Stimulated activated CD4-positive, alpha-beta T cell treated with anti-CD3 and anti-CD28 coated beads, Interleukin-1b, Interleukin-23, amount 100 ng/mL, for 4 hours (primary cell): ENCODE measurements at places on chromosomes 11 and 22.

DNA sequence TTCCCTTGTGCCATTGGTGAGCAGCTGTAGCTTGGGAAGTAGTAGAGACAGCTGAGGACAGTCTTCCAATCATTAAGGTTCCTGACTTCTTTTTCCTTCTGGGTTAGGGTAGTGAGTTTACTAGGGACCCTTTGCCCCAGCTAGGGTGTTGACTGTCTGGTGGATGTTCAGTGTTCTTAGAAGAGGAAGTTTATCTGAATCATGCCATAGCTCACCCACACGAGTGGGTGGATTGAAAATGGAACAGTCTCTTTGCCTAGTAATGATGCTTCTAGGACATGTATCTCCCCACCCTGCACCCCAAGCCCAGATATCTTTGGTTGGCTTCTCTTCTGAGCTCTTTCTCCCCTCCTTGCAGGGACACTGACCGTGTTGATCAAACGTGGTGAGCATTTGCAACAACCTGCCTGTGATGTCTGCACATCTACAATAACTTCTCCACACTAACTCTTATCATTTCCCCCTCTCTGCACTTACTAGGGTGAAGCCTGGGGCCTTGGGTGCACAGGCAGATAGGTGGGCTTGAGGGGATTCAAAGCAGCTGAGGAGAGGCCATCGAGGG is 57.1 kb upstream of the HORMAD2 start:
- no peak for DNase-seq

DNA sequence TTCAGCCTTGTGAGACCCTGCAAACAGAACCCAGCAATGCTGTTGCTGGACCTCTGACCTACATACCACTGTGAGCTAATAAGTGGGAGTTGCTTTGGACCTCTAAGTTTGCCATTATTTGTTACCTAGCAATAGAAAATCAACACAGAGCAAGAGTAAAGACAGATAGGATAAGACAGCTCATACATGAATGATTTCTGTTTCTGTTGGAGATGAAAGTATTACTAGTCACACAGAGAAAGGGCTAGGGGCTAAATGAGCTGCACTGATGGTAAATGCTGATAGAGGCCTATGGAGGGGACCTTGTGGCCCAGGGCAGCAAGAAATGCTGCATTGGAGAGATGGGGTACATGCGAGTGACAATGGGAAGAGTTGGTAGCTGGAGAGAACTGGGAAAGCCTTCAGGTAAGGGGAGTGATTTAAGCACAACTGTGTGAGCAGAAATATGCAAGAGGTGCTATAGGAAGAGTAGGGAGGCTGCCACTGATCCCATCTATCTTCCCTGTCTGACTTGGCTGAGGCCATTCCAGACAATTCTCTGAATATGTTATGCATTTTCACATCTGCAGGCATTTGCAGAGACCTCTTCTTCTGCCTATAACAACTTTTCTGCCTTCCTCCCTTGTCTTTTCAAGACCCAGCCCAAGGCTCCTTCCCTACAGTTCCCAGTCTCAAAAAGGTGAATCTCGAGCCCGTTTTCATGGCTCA is 46.1 kb upstream of the SYN3 start:
- no peak for DNase-seq

- no peak for DNase-seq
Observed at GRCh38 chr11:15699978-15700377, 585.3 kb downstream of the INSC start.

GRCh38 chr22:37940698-37941376 is 12.6 kb downstream of the C22orf23 start:
- DNase-seq = no peak

GRCh38 chr22:18103527-18104269 is 6.9 kb upstream of the TUBA8 start:
- no peak for DNase-seq

DNA sequence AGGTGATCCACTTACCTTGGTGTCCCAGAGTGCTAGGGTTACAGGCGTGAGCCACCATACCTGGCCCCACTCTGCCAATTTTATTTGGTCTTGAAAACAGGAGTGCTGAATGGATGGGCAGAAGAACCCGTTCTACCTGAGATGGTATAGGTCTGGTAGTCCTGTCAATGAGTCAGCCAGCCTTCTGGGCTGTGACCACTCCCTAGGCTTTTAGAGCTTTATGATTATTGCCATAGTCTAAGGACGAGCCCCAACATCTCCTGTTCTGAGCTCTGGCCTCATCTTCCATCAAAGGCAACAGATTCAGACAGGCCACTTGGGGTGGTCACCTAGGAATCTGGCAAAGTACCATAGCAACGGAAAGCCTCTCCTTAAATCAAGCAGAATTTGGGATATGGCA is 11.5 kb downstream of the ZDHHC5 start:
- no peak for DNase-seq

DNA sequence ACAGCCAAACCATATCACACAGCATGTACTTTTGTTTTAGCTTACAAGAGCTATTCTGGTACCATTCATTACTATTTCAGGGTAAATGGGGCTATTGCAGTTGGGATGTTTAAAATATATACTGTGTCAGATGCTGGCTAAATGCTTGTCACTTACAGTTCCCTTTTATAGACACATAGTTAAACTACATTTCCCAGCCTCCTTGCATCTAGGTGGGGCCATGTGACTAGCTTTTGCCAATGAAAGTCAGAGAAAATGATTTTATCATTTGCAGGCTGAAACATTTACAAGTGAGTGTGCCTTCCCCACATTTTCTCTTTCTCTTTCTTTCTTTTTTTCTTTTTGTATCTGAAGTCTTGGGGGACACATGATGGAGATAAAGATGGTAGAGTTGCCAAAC is 7.8 kb upstream of the IFTAP start:
- no peak for DNase-seq

- DNase-seq = no peak
Observed at GRCh38 chr11:14202251-14203196, 156.5 kb downstream of the RRAS2 start.

DNA sequence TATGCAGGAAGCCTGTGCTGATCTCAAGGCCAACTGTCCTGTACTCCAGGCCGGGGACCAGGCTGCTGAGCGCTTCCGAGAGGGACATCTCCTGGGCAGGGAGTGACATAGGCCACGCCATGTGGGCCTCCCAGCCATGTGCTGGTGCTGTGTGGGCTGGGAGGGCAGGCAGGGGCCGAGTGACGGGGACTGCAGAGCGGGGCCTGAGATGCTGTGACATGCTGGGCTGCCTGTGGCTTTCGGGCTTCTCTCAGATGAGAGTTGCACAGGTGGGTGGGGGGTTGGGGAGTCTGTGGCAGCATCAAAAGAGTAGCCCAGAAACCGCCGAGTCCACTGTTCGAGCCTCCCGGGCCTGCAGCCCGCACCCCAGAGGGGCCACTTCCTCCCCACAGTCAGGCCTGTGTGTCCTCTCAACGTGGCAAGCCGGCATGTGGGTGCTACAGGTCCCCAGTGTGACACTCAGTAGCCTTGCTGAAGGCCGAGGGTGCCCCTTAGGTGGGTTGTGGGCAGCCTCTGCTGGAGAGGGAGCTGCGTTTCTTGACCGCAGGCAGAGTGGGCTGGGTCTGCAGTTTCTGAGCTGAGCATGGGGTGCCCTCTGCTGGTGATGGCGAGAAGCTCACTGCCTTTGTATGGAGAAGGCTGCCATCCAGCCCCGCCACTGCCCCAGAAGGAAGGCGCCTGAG is 101.2 kb downstream of the BCR start:
- peak; percentile 76 for DNase-seq

DNA sequence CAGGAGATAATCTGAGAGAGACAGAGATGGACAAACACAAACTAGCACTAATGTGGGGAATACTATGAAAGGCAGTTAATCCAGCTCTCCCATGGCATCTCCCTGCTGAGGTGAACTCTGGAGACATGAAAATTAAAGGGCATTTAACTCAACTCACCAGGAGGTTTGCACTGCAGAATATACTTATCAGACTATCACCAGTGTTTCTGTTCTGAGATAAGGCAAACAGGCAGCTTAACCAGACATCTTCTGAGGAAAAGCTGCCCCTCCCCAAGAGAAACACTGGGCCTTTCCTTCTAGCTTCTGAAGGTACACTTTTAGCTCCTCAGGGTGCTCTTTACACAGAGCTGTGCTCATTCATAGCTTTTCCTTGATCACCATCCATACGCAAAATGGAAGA is 85.5 kb downstream of the AMBRA1 start:
- no peak for DNase-seq

- DNase-seq = no peak
Observed at GRCh38 chr22:46572911-46573780, 35.7 kb upstream of the CELSR1 start.

GRCh38 chr22:21451545-21452520 is 15.4 kb upstream of the TMEM191C start:
- no peak for DNase-seq
